NB4 (cell line): ENCODE measurements at places on chromosomes 11 and 22.

- no peak for DNase-seq
These were observed 34.8 kb downstream of the CD82 start for GRCh38 chr11:44600261-44600660.

GRCh38 chr11:4798427-4799183, 5.6 kb downstream of the OR52R1 start:
- no peak for DNase-seq

DNA sequence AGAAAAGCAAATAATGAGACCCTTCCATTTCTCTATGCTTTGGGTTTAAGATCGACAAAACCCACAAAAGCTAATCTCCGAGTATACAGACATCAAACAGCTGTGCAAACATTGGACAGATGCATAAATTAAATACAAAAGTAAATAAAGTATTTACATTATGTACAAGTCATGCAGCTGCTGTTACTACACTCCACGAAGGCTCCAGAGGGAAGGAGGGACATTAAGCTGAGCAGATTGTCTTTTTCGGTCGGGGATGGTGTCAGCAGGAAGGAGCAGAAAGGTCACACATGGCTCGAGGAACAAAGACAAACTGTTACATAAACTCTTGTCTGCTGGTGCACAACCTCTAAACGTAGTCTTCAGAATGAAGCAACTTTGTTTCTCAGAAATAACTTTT, 88.8 kb upstream of the BARX2 start:
- no peak for DNase-seq

DNA sequence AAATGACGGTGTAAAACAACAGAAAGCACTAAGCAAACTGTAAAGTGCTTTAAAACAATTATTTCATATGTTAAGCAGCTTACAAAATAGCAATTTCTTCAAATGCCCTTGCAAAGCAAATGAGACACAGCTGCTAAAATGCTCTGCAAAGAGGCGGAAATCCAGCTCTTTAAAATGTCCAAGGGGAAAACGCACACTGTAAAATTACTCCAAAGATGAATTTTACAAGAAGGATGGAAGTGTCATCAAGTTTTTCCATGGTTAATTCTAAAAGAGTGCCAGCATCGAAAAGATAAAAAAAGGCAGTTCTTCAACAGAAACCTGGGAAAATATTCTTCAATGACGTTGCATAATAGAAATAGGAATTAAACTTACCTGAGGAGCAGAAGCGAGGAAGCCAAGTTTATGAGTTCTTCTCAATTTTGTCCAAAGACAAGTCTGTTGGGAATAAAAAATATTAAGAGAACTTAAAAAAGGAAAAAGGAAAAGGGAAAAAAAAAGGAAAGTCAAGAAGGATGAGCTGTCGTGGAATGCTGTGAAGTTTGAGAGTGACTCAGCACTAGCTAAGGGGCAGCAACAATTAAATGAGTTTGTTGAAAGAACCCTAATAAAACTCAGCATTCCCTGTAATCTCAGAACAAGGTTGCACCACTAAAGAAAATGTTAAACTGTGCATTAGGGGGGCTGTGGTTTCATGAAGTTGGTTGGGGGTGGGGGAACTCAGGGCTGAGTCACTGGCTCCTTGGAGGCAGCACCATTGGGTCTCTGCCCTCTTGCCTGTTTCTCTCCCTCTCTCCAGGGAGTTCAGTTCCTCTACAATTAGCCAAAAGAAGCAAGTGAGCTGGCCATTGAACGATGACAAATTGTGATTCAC, 64.2 kb upstream of the BLID start:
- DNase-seq, result peak; percentile 50

- DNase-seq, result peak; percentile 41
These were observed 1.0 kb downstream of the CHRM4 start for GRCh38 chr11:46390331-46391171.

- DNase-seq, result peak; percentile 15
These were observed 66.3 kb downstream of the PRDM11 start for GRCh38 chr11:45212566-45213315.

GRCh38 chr11:65884716-65885092, 3.6 kb downstream of the FIBP start:
- peak; percentile 88 for DNase-seq

- no peak for DNase-seq
These were observed 13.4 kb downstream of the LGR4 start for GRCh38 chr11:27459191-27459590.

DNA sequence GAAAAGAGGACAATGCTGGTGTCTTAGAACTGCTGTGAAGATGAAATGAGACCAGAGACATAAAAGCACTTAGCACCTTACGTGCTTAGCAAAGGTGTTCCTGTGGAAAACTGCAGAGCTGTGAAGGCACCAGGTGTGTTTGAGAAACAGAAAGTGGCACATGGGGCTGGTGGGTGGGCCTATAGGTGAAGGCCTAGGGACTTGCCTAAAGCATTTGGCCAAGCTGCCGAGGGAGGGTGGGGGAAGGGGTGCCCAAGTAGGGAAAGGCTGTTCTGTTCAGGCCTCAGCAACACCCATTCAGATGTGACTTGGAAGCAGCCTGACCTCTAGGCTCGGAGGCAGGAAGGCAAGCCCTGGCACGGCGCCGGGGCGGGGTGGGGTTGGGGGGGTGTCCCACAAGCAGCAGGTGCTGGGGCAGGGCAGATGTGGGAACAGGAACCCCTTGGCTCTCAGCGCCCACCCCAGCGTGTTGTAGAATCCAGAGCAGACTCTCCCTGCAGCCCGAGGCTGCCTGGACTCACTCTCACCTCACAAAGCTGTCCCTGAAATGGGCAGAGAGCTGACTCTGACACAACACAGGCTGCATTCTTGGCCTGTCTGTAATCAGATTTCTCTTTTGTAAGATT, 366.7 kb upstream of the NARS2 start:
- DNase-seq, result no peak

DNA sequence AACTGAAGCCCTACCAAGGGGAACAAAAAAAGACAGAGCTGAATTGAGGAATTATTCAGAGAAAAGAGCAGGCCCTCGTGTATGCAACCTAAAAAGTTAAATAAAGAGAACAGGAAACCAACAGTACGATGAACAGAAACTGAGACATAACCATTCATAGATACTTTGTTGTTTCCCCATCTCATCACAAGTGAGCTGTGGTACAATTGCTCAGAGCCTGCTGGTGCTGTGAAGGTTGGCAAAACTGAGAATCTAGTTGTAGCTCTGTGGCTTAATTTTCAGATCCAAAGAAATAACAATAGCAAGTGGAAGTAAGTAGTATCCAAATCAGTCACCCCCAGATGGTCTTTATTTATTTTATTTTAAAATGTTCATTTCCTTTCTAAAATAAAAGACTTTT, 37.7 kb upstream of the BLID start:
- no peak for DNase-seq

- DNase-seq, result no peak
These were observed 9.1 kb downstream of the CDC42EP2 start for GRCh38 chr11:65323813-65324212.

DNA sequence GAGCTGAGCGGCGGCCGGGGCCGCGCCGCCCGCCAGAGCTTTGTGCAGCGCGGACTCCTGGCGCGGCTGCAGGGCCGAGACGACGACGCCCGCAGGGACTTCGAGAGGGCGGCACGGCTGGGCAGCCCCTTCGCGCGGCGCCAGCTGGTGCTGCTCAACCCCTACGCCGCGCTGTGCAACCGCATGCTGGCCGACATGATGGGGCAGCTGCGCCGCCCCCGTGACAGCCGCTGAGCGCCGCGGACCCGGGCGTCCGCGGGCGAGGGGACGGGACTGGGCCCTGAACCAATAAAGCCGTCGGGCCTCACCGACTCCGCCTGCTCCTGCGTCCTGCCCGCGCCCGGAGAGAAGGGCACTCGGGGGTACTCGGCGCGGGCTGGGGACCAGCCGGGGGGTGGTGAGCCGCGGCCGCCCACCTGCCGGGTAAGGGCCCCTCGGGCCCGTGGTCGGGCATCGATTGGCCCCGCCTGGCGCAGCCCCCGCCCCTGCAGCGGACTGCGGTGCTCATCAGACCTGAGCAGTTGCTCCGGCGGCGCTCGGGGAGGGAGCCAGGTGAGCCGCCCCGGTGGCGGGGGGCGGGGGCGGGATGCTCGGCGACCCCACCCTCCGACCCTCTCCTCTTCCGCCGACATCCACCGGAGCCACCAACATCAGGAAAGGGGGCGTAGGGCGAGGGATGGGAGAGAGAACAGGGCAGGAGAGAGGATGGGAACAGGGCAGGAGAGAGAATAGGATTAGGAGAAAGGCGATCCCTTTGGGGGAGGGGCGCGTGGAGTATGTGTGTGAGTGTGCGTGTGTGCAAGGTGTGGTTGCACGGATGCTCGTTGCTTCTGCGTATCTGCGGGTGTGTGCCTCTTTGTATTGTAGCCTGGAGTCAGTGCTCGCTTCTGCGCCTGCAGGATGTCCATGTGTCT, at the start of gene TMEM25:
Gene TMEM25, plus strand, starts transcription at position 510 of the 914 bp plus-strand sequence. CDS start 610 bp downstream, outside the sequence.
- DNase-seq, result peak; percentile 60

DNA sequence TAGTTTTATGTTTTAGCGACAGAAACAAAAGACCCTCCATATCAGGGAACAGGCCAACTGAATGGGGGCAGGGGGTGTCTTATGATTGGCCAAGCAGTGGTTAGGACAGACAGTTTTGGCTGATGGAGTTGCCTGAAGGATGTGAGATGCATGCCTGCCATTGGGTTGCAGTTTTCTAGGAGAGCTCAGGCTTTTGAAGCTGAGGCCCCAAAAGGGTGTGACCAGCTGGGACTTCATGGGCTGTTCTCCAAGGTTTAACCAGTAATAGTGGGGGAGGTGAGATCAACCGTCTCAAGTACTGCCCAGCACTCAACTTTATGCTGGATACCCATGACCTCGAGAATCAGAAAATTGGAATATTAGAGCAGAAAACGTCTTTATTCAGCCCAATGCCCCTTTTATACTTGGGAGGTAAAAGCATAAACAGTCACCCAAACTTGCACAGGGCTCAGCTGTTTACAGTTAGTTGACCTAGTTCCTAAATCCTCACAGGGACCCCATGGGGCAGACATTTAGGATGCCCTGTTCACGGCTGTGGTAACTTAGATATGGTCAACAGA, 13.5 kb downstream of the DTX4 start:
- DNase-seq, result no peak

- no peak for DNase-seq
These were observed 45.5 kb downstream of the GAS2 start for GRCh38 chr11:22711880-22712279.

DNA sequence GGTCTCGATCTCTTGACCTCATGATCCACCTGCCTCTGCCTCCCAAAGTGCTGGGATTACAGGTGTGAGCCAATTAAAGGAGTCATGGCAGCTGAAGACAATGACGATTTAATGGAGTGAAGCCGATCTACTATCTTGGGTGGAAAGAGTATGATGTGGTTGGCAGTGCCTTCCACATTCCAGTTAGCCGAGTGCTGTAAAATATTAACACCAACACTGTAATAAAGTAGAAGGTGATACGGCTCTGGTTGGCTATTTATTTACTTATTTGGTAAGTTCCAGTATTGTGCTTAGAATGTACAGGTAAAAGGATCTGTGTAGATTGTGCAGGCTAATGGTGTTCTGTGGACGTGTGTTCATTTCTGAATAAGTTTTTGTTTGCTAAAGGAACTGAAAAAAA, 149.6 kb upstream of the MTMR2 start:
- no peak for DNase-seq

- DNase-seq, result peak; percentile 33
These were observed 8.2 kb upstream of the HSPA8 start for GRCh38 chr11:123069908-123070821.

GRCh38 chr11:108768370-108768769, 103.5 kb downstream of the DDX10 start:
- DNase-seq, result peak; percentile 22

DNA sequence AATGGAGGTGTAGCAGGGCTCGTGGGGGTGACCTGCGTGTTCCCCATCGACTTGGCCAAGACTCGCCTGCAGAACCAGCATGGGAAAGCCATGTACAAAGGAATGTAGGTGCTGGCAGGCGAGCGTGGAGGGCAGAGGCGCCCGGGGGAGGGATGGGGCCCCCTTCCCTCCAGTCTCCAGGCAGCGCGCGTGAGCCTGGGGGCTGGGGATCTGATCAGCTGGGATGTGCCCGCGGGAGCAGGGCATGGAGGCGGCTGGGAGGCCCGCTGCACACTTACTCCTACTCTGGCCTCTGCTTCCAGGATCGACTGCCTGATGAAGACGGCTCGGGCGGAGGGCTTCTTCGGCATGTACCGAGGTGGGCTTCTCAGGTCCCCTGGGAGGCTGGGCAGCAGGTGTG, 17.8 kb downstream of the SLC25A18 start:
- no peak for DNase-seq

- no peak for DNase-seq
These were observed 294.2 kb downstream of the NELL1 start for GRCh38 chr11:20963596-20963995.

GRCh38 chr11:101323997-101324396, 194.4 kb upstream of the PGR start:
- peak; percentile 19 for DNase-seq

DNA sequence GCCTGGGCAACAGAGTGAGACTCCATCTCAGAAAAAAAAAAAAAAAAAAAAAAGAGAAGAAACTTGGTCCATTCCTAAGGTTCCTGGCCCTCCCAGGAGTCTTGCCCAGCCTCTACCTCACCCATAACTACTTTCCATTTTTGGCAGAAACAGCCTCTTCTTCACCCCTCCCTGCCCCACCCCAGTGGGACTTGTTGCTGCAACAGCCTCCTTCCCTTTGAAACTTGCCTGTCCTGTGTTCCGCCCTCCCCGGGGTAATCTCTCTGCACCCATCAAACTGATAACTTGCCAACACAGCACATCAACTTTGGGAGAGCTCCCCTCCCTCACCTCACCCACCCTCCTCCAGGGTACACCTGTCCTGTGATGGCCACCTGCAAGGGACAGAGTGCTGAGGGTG, 10.0 kb upstream of the FAM83F start:
- no peak for DNase-seq

DNA sequence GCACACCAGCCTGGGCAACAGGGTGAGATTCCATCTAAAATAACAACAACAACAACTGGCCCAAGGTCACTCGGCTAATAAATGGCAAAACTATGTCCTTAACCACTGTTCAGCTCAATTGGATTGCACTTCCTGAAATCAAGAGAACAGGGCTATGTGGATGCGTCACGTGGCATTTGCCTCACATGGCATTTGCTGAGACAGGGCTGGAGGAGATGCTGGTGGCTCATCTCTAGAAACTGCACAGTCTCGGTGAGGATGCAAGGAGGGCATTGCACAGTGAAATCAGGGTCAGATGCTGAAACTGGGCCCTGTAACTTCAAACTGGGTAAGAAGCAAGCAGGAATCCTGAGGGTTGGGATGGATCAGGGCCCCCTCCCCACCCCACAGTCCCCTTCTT, 171.9 kb downstream of the BUD13 start:
- no peak for DNase-seq

GRCh38 chr22:41247703-41248102, 7.0 kb upstream of the CHADL start:
- DNase-seq, result no peak

- DNase-seq, result no peak
These were observed 30.0 kb downstream of the NAT10 start for GRCh38 chr11:34135439-34135838.

GRCh38 chr22:29824677-29825076, 13.4 kb downstream of the ASCC2 start:
- no peak for DNase-seq
